CD4-positive, alpha-beta T cell treated with Interleukin-4 for 4 hours (primary cell): ENCODE measurements at places on chromosomes 4 and X.

GRCh38 chrX:71938371-71938770 lies 27.7 kb downstream of the NHSL2 start:
- DNase-seq = no peak

GRCh38 chr4:105179539-105180401 lies 33.1 kb downstream of the TET2 start:
- no peak for DNase-seq

- DNase-seq = no peak
These were observed 181.6 kb downstream of the SPOCK3 start for GRCh38 chr4:167052631-167053091.

GRCh38 chrX:150547375-150548115 lies 20.9 kb upstream of the MTM1 start:
- no peak for DNase-seq

GRCh38 chr4:25913056-25913850 lies 767 bp upstream of the SMIM20 start:
- peak; percentile 29 for DNase-seq

DNA sequence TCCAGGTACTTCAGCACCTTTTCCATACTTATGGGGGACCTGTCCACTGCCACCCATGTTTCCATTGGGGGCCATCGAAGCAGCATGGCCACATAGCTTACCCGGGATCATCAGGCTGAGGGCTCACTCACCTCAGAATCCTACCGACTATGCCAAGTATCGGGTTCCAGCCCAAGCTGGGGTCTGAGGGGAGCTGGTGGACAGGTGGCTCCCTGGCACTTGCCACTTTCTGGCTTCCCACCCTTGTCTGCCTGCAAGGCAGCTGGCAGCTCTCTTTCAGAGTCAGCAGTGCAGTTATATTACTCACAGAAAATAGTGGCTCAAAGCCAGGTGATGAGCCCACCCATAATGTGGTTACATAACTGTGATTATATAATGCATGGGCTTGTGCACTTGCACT lies 1153.8 kb downstream of the STIM2 start:
- DNase-seq = no peak

GRCh38 chr4:72507860-72508419 lies 61.1 kb downstream of the ADAMTS3 start:
- no peak for DNase-seq

GRCh38 chr4:173138624-173139023 lies 30.0 kb upstream of the GALNT7 start:
- DNase-seq = no peak

- no peak for DNase-seq
These were observed 74.1 kb downstream of the LDB2 start for GRCh38 chr4:16824278-16824806.

DNA sequence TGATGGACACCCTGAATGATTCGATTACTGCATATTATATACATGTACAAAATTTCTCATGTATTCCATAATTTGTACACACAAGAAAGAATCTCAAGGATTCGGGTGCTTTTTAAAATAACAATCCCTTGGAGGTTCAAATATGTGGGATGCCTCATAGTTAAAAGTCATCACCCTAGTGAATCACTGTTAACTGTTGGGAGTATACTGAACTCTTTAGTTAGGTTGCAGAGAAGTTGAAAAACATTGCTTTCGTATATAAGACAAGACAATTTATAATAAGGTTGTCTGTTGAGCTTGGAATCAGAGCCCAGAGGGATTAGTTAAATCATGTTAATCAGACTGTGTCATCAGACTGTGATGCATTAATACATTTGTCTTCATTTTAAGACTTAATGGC lies 15.6 kb downstream of the DCK start:
- DNase-seq = no peak

DNA sequence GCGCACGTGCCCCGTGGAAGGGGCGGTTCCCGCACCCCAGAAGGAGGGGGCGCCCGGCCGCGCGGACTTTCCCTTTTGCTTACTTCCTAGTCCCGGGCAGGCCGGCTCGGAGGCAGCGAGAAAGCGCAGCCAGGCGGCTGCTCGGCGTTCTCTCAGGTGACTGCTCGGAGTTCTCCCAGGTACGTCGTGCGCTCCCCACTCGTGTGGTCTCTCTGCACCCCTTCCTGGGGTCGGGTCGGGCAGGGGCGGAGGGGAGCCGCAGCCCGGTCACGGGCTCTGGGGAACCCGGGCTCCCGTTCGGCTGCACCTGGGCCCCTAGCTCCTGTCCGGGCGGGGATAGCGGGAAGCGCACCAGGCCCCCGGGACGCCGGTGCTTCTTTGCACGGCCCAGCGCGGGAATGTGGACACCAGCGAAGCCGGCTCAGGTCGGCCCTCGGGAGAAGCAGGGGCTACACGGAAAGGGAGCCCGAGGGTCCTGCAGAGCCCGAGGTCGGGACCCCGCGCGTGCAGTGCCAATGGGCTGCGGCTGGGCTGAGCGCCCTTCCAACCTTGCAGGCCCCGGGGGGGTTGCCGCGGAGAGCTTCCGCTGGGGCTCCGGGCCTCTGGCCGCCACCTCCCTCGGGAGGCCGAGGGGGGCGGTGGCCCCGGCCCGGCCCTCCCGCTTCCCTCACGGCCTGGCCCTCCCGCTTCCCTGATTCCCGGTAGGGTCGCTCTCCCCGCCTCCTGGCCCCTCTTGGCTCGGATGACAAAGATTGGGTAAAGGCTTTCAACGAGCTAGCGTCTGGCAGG lies at the start of gene TLR2:
TSS of gene TLR2 (plus strand) at position 99 of the 789 bp plus-strand sequence. CDS start 18,628 bp downstream, outside the sequence.
- peak; percentile 46 for DNase-seq

DNA sequence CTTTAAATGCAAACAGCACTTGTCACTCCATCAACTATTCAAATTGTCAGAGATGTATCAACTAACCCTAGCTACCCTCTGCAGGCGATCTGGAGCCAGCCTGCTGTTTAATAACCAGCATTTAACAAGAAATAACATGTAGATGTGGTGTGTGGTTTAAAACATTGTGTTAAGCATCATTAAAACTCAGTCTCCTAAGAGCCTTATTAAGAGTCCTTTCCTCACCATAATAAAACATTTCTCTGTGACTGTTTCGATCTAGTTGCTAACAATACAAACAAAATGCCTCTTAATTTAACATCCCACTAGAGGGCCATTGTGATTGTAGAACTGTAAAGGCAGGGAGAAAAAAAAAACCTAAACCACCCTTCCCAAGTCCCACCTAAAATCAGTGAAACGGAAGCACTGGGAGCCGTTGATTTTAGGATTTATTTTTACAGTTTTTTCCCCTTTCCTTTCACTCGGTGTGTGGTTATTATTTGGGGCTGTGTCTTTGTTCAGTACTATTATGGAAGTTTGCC lies 708.6 kb downstream of the C4orf33 start:
- DNase-seq = no peak

GRCh38 chrX:84165711-84166110 lies 22.3 kb downstream of the RPS6KA6 start:
- DNase-seq = no peak

- DNase-seq = no peak
These were observed 370.5 kb upstream of the HS3ST1 start for GRCh38 chr4:11799196-11799595.

DNA sequence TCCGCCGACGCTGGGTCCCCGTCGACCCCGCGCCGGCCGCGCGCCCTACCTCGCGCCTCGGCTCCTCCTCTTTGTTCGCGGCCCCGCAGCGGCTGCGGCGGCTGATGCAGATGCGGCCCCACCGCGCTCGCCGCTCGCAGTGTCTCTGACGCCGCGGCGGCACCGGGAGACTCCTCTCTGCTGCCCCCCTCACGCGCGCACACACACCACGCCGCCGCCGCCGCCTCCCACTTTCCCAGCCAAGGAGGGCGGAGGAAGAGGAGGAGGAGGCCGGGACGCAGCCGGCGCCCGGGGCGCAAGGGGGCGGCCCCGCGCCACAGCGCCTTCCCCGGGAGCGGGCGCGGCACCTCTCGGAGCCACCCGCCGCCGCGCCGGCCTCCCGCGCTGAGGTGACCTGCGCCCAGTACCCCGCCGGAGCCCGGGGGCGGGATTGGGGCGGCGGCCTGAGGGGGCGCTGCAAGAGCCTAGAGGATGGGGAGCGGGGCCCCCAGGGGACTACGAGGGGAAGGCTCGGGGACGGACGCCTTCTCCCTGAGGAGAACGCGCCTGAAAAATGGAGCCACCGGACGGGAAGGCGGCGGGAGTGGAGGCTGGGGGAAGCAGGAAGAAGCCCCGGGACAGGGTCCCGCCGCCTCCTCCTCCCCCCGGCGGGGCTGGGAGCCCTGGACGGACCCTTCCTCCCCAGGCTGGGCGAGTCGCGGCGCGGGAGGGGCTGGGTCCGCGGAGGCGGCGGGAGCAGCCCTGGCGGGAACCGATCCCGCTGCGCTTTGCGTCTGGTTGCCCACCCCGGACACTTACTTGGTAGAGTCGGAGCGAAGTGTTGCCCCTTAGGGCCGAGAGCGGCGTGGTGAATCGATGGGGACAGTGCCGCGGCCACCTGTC lies at the start of gene SH3RF1:
TSS of gene SH3RF1 (minus strand) at position 147 of the 882 bp plus-strand sequence. CDS start 1,744 bp downstream, outside the sequence.
- no peak for DNase-seq

DNA sequence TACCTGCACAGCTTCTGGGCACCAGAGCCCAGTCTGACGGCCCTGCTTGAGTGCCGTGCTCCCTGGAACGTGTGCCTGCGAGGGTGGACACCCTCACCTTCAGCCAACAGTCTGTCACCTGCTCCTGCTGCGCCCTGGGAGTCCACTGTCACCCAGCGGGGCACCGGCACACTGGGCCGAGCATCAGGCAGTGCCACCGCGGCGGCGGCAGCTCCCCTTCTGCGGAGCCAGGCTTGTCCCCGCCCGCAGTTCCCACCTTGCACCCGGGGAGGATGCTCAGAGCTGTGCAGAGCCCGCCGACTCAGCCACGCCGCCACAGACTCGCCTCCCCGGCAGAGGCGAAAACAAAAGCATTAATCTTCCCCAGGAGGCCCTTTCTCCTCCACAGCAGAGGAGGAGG lies 86.8 kb downstream of the ABLIM2 start:
- no peak for DNase-seq

GRCh38 chr4:137981277-137981676 lies 260.9 kb downstream of the SLC7A11 start:
- no peak for DNase-seq

GRCh38 chr4:93605163-93605562 lies 223.4 kb upstream of the ATOH1 start:
- no peak for DNase-seq

DNA sequence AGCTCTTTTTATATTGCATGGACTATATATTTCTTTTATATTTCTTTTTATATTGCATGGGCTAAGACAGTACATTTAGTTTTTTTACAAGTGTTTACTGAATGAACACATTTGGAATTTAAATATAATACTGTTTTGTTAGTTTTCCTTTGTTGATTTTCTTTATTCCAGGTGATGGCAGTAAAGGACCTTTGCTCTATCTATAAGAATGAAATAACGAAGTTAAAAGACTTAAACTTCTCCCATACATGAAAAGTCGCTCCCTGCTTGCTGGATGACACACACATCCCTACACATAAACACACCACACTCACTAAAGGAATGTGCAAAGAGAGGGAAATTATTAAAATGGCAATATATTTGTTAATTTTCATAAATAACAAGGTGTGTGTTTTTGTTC lies 102.5 kb upstream of the ANXA10 start:
- no peak for DNase-seq

DNA sequence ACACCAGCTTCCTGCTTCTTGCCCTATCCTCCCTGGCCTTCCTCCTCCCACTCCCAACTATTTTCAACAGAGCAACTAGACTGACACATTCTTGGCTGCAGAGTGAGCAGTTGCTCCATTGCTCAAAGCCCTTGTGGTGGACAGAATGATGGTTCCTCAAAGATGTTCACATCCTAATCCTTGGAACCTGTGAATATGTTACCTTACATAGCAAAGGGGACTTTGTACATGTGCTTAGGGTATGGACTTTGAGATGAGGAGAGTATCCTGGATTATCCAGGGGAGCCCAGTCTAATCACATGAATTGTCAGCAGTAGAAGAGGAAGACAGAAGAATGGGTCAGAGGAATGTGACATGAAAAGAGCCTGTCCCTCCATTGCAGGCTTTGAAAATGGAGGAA lies 24.9 kb upstream of the HOPX start:
- DNase-seq = no peak
